ENCODE measurements at places on chromosomes 12 and 14.
A peak's percentile ranks its signal among the peaks of the same experiment; 100 is the strongest.

- DNase-seq, result no peak
These were observed 539 bp downstream of the PSME2 start for GRCh38 chr14:24145690-24146452.

GRCh38 chr14:86129426-86129825 lies 599.5 kb downstream of the FLRT2 start:
- DNase-seq, result no peak

DNA sequence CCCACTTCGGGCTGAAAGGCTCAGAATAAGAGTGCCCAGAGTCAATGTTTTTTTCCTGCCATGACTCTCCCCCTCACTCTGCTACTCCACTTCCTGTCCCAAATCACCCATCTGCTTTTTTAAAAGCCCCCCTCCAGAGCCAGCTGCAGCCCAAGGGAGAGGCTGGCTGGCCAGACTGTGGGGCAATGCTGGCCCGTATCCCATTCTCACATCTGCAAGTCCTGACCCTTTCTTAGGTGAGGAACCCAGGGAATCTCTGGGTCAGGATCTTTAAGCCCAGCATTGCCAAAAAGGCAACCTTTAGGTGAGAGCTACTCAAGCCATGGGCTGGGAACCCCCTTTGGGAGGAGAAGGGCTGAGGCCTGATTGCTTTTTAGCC lies 1.7 kb upstream of the ITGA5 start:
- no peak for DNase-seq

DNA sequence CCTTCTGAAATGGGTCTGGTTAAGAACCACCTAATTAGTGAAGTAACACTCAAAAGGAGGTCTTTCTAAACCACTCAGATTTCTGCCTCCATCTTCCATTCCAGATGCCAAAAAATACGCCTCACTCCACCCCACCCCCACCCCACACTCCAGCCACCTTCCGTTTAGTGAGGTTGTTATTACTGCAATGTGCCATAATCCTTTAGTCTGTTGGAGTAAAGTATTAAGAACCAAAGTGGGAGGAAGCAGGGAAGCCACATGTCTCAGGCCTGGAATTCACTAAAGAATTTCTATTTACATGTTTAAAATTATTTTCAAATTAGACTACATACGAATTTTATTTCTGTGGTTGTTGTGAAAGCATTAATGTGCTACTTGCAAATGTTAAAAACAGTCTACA lies 7.4 kb downstream of the KIF21A start:
- DNase-seq, result no peak

DNA sequence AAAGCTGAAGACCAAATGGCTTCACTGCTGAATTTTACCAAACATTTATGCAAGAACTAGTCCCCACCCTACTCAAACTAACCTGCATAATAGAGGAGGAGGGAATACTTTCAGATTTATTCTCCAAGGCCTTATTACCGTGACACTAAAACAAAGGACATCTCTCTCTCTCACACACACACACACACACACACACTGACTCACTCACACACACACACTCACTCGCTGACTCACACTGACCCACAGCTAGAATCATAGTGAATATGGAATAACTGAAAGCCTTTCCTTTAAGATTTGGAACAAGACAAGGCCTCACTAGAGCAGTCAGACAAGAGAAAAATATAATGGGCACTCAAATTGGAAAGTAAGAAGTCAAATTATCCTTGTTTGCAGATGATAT lies 1014.1 kb downstream of the TMTC2 start:
- DNase-seq, result no peak

DNA sequence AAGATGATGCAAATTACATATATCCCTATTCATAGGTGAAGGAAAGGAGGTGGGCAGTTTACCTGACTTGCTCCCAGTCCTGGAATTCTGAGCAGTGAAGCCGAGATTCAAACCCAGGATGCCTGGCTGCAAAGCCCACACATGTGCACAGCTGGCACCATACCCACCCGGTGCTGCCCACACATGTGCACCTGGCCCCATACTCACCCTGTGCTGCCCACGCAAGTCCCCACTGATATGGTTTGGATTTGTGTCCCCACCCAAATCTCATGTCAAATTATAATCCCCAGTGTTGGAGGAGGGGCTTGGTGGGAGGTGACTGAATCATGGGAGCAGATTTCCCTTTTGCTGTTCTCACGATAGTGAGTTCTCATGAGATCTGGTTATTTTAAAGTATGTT lies 179.2 kb upstream of the C14orf180 start:
- DNase-seq, result no peak

- DNase-seq, result no peak
These were observed 217.4 kb upstream of the RTL1 start for GRCh38 chr14:101120641-101121507.

DNA sequence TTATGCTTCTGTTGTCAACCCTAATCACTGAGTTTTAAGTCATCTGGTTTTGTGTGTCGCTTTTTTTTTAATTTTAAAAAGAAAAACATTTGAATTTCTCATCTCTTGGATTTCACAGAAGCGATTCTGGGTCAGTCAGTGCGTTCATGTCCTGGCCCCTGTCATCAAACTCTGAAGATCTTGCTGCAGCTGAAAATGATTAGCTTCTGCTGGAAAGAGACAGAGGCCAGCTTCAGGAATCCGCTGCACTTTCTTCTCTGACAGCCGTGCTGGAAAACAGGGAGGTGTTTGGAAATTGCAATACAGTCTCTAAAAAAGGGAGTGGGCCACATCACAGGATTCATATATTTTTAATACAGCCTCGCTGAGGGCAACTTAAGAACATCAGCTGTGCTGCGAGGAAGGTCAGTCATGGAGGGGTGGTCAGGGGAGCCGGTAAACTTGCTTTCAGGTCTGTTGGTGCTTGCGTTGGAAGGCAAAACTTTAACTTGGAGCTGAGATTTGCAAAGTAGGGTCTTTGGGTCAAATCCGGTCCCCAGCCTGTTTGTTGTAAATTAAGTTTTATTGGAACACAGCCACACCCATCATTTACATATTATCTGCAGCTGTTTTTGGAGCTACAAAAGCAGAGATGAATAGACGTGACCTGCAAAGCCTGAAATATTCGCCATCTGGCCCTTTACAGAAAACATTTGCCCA lies 190.8 kb downstream of the AACS start:
- DNase-seq, result no peak

GRCh38 chr14:89352976-89353765 lies 63.9 kb downstream of the FOXN3 start:
- DNase-seq, result no peak

DNA sequence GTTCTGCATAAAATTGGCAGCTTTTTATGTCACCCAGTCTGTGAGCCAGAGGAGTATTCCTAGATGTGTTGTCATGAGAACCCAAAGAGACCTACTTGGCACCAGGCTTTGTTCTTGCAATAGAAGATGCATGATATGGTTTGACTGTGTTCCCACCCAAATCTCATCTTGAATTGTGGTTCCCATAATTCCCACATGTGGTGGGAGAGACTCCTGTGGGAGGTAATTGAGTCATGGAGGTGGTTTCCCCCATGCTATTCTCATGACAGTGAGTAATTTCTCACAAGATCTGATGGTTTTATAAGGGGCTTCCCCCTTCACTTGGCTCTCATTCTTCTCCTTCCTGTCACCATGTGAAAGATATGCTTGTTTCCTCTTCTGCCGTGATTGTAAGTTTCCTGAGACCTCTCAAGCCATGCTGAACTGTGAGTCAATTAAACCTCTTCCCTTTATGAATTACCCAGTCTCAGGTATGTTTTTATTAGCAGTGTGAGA lies 572.0 kb upstream of the ATP2B1 start:
- no peak for DNase-seq

- no peak for DNase-seq
These were observed 586.3 kb downstream of the LRFN5 start for GRCh38 chr14:42192738-42193653.

DNA sequence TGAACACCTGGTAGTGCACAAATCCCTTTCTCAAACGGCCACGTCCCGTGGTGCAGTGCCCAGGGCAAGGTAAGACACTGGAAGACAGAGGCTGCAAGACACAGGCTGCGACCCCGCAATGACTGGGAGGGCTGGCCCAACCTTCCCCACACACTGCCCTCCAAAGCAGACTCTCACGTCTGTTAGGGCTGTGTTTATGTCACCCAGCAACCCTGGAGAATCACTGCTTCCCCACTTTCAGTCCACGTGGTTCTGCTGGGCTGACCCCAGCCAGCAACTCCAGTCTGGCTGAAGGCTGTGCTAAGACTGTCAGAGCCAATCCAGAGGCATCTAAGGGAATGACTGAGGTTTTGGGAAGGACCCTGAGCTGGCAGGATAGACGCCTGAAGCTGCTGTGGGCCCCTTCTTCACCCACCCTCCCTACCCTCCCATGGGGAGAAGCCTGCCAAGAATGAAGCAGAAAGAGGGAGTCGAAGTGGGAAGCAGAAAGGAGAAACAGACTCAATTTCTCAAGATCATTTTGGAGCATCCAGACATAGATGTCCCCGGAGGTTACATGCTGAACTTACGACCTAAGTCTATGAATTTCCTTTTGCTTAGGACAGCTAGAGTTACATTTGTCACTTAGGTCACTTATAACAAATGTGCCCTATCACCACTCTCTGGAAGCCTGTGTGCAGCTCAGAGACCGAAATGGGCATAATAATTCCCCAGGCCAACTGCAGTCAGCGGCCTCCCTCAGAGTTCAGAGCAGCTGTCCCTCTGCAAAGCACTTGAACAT lies 11.7 kb downstream of the KDM2B start:
- no peak for DNase-seq

- DNase-seq, result no peak
These were observed 468.5 kb upstream of the MGAT4C start for GRCh38 chr12:86724716-86725115.

- peak; percentile 54 for DNase-seq
These were observed 10.5 kb downstream of the ZFP36L1 start for GRCh38 chr14:68782091-68782981.

- no peak for DNase-seq
These were observed 25.3 kb downstream of the TMEM63C start for GRCh38 chr14:77206877-77207389.

- no peak for DNase-seq
These were observed 343.4 kb downstream of the BCAT1 start for GRCh38 chr12:24605466-24605865.

GRCh38 chr14:80780500-80780899 lies 161.0 kb downstream of the CEP128 start:
- DNase-seq, result no peak

DNA sequence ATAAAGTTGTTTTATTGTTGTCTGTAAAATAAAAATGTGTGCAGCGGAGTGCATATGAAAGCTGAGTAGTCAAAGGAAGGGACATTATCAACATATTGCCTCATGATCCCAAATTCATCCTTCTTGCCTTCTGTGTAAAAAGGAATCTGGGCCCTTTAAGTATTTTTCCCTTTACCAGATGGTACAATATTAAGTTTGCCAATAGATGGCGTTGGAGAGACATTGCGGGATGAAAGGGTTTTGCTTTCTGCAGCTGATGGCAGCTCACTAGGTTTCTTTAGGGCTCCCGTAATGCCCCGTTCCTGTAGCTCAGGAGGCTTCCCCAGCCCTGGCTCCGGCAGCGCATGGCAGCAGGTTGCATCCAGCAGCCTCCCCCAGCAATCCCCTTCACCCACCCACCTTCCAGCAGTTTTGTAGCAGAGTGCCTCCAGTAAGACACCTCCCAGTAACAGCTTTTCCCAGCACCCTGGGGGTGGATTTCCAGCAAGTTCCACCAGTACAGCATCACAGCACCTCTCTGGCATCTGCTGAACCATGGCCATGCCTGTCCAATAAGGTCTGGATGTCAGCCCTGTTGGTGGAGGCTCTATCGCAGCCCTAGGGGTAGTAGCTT lies 354.4 kb downstream of the MED13L start:
- no peak for DNase-seq

GRCh38 chr12:7344833-7345606 lies 41.1 kb downstream of the ACSM4 start:
- DNase-seq, result no peak

- DNase-seq, result no peak
These were observed 10.4 kb downstream of the GTSF1 start for GRCh38 chr12:54463034-54463433.

GRCh38 chr12:60235261-60235660 lies 639.4 kb downstream of the SLC16A7 start:
- no peak for DNase-seq

DNA sequence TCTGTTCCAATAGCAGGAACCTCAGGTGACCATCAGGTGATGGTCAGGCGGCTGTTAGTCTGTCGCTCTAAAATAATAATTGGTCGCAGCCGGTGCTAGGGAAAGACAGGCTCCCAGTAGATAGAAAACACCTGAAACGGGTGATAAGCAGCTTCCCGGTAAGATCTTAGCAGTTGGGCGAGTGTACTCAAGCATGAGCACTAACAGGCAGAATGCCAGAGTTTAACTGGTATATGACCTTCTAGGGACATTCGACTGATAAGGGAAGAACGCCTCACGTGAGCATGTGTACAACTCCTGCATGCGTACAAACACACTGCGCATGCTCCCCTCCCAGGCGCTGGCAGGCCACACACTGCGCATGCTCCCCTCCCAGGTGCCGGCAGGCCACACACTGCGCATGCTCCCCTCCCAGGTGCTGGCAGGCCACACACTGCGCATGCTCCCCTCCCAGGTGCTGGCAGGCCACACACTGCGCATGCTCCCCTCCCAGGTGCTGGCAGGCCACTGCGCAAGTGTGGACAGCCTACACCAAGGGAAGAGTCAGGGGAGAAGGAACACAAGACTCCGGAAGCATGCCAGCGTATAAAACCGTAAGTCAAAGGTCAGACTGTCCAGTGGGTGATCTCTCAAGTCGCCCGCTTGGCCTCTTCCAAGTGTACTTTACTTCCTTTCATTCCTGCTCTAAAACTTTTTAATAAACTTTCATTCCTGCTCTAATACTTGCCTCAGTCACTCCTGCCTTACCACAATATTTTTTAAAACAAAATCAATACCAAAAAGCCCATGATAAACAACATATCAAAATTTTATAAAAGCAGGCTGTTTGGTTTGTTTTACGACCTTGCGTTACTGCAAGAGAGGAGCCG lies 24.5 kb downstream of the GPRC5D start:
- peak; percentile 59 for DNase-seq

DNA sequence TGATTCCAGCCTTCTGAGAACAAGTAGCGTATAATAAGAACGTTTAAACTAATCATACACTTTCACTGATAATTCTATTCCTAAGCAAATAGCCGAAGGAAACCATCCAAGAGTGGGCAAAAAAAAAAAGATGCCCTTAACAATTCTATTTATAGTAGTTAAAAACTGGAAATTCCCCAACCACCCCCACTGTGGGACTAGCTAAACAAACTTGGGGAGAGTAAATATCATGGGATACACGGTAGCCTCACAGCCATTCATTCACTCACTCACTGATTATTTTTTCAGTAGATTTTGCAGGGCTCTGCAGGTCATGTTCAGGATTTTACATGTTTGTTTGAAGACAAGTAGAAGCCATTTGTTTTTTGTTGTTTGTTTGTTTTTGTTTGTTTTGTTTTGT lies 197.0 kb downstream of the ETV6 start:
- no peak for DNase-seq

- DNase-seq, result no peak
These were observed 77.3 kb upstream of the CNTN1 start for GRCh38 chr12:40614923-40615322.

All from effector CD8-positive, alpha-beta T cell (primary cell).